ENCODE measurements at places on chromosomes 1 and 21.

DNA sequence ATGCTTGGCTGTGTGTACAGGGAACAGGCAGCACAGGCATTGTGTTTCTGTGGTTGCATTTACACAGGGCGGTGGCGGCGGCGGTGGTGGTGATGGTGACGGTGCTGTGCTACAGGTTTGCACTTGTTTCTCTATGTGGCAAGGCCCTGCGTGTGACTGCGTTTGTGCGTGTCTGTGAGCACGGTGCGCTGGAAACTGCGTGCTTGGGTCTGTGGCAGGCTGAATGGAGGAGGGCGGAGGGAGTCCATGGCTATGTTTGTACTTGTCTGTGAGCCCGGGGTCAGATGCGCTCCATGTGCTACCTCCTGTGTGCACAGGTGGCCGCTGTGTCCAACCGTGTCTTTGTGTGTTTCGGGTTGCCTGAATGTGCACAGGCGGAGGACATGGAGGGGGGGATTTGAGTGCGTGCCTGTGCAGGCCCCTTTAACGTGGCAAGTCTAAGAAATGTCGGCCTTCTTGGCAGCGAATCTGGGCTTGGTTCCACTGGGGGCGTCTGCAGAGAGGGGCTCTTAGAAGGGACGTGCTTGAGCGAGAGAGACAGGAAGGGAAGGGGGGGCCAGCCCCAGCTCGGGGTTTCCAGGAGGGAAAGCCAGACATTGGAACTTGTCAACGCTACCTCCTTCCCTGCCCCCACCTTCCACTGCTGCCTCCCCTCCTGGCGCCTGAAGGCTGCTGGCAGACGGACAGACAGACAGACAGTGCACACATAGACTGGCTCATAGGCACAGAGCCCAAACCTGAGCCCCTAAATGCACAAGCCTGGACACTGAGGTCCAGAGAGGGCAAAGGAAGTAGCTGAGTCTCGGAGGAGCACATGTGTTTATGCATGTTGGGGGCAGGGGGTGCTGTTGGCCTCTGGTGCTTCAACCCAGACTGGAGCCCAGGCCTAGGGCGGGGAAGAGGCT, 32.7 kb upstream of the WASF2 start:
- no peak for DNase-seq

DNA sequence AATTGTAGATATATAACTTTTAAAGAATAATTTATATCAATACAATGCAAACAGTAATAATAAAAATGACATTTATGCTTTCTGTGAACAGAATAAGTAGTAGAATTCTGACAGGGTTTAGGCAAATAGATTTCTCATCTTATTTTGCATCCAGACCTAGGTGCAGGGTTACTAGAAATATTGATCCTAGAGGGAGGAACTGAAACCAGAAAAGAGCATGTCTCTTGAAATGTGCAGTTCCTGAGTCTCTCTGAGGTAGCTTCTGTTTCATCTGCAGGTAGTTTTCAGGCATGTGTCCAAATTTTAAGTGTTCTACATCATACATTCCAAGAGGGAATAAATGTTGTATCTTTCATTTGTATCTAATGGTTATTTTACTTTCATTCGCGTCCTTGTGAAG, 631.9 kb upstream of the ADGRL4 start:
- no peak for DNase-seq

GRCh38 chr1:110648417-110648816, 26.3 kb downstream of the KCNA3 start:
- no peak for DNase-seq

- no peak for DNase-seq
Observed at GRCh38 chr21:44695184-44695583, 1.8 kb upstream of the KRTAP10-12 start.

DNA sequence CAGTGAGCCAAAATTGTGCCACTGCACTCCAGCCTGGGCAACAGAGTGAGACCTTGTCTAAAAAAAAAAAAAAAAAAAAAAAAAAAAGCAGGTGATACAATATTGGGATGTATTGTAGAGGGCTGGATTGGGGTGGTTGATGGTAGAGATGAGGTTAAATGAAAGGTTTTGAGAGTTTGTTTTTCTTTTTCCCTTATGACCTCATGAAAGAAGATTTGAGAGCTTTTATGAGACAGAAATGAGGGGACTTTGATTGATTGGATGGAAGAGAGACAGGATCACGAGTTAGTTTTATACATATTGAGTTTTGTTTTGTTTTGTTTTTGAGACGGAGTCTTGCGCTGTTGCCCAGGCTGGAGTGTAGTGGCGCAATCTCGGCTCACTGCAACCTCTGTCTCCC, 27.1 kb downstream of the OSBPL9 start:
- no peak for DNase-seq

DNA sequence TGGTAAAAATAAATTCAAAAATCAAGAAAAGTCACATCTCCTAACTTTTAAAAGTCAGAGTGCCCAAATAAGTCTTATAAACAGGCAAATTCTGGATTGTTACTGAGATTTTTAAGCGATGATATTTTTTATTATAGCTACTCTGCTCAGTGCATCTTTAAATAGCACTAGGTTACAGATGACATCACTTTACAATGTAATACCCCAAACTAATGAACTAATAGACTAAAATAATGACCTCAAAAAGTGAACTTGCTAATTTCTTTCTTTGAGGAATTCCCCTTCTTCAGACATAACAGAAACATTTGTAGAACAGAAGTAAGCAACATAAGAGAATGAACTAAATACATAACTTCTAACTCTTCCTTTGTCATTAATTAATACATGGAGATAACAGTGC, 33.0 kb upstream of the ACTA1 start:
- no peak for DNase-seq

DNA sequence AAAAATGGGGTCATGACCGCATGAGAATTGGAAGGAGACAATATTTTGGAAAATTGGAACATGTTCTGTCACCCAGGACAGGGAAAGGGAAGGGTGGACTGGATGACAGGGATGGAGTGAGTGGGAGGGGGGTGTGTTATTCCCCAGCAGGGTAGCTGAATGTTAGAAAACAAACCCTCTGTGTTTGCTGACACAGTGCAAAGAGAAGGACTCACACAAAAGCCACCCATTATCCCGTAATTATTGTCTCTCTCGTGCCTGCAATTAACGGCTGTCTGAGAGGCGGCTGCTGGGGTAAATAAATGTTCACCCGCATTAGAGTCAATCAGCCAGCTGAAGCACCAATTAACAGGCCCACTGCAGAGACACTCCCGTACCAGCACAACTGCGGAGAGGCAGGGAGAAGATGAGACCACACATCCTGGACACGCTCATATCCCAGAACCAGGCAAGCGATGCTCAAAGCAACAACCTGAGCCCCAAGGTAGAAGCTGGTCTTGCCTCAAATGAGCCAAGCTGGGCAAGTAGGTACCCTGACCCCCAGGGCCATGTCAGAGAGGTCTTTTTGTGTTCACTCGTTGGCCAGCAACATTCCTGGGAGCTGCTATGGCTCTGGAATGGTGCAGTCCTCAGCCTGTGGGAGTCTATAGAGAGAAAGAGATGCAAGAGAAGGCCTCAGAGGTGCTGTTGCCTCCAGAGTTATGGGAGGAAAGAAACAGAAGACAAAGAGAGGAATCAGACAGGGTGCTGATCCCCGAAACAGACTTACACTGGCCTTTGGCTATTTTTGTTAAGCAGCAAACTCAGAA, 19.4 kb downstream of the PLEKHA6 start:
- DNase-seq: no peak
